ENCODE measurements at places on chromosomes 3 and 15.

GRCh38 chr3:138408751-138409570 lies 25.5 kb upstream of the ESYT3 start:
- DNase-seq = no peak

- DNase-seq = no peak
Observed at GRCh38 chr3:41997702-41998550, 36.0 kb upstream of the ULK4 start.

- DNase-seq = no peak
Observed at GRCh38 chr15:66170042-66170441, 83.5 kb downstream of the MEGF11 start.

GRCh38 chr3:87973906-87974305 lies 84.9 kb downstream of the CGGBP1 start:
- no peak for DNase-seq

GRCh38 chr3:108099244-108099643 lies 8.4 kb upstream of the CD47 start:
- no peak for DNase-seq

DNA sequence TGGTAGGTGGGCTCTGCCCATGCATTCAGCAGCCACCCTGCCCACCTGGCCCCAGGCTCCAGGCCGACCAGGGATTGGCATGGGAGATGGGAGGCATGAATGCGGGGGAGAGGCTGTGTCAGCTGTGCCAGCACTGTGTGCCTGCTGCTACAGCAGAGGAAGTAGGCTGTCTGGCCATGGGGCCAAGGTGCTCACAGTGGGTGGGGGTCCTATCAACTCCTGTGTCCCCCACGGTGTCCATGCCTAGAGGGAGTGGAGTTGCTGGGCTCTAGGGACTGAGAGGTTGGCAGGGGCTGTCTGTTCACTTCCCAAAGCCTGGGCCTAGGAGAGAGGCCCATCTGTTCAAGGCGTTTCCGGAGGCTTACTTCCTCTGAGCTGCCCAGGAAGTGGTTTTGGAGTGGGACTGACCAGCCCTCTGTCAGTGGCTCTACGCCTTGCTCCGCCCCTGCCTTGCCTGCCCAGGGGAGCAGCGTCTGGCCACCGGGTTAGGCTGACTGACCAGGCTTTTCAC lies 5.8 kb downstream of the PRKCD start:
- DNase-seq = peak; percentile 53

DNA sequence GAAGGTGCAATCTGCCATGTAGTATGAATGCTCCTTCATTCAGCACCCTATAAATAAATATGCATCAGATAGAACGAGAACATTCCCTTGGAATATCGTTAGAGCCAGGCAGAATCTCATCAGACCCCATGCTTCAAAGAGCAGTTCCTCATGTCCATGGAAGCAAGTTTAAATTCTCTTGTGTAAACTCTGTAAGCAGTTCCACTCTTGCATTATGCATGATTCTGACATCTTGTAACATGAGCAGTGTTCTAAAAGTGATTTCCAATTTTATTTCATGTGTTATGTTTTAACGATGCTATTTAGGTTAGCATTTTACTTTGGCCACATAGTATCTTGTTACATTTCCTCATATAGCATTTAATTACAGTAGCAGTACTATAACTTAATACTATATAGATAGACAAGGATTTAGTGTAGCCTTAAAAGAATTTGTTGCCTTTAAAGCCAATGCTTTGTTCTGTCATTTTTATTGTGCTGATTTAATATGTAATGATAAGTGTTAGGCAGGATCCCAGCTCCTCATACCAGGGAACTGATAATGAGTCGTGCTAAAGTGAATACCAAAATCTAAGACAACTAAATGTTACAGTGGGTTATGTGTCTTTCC lies 161.2 kb upstream of the NECTIN3 start:
- DNase-seq = no peak

GRCh38 chr3:154780263-154780662 lies 299.9 kb upstream of the MME start:
- no peak for DNase-seq

DNA sequence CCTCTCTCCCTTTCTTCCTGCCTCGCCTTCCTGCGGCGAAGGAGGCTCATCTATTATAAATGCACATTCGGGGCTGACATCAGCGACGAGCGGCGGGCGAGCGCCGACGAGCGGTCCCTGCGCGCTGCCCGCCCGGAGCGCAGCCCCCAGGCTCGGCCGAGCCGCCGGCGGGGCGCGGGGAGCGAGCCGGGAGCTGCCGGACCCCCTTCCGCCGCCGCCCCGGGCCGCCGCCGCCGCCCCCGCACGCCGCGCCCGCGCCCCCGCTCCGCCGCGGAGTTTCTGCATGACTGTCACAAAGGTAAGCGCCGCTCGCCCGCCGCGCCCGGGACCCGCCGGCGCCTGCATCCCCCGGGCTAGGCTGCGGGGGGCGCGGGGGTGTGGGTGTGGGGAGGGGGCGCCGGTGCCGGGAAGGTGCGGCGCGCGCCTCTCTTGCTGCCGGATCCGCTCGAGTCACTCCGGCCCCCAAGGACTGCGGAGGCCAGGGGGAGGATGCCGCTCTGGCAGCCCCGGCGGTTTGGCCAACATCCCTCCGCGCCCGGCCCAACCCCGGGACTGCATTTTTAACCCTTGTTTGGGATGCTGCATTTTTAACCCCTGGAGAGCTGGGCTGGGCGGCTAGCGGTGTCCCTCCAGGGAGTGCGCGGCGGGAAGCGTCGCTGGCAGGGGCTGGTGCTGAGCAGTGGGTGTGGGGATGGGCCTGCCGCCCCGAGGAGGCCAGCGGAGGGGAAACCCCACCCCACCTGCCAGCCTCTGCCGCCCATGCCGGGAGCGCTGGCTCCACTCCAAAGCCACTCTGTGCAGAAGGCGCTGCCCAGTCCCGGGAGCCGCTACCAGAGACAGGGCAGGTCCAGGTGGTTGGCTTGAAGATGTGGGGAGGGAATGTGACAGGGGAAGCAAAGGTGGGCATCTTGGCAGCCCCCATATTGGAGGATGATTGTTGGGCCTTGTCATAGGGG lies at the start of gene CORO2B:
Gene CORO2B, plus strand, starts transcription at position 14 of the 956 bp plus-strand sequence. Its CDS starts 270 bp downstream, at position 284.
- no peak for DNase-seq

- no peak for DNase-seq
Observed at GRCh38 chr3:24533561-24534193, 39.0 kb upstream of the THRB start.

GRCh38 chr3:169311381-169311780 lies 352.1 kb downstream of the MECOM start:
- no peak for DNase-seq

DNA sequence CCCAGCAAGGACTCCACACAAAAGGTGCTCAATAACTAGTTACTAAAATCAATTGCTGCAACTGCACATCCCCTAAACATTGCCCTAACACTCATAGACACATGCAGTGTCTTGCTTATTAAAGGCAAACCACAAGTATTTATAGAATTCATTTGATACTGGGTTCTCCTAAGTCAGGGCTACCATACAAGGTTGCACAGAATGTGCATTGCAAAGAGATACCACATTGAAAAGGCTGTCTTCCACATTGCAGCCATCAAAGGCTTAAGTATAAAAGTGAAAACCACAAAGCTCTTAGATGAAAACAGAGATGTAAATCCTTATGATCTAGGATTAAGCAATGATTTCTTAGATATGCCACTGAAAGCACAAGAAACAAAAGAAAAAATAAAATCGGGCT lies 33.6 kb upstream of the TOPAZ1 start:
- no peak for DNase-seq

GRCh38 chr15:63679588-63679987 lies 82.4 kb downstream of the FBXL22 start:
- DNase-seq = no peak

GRCh38 chr15:25670025-25670554 lies 193.0 kb downstream of the ATP10A start:
- DNase-seq = no peak

DNA sequence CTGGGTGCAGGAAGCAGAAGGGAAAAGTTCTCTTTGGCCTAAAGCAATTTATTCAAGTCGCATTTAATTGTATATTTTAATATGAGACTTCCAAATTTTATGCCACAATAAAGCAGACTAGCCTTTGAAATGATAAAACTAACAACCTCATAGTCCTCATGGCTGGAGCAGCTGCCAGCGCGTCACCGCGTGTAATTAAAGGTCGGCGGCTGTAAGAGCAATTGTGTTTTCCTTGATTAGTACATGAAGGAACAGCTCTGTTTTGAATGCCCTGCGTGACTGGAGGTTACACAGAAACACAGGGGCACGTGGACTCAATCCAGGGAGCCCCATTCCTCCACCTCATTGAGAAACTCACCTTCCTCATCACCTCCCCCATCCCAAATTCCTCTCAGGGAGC lies 10.1 kb upstream of the LRRC15 start:
- DNase-seq = no peak

DNA sequence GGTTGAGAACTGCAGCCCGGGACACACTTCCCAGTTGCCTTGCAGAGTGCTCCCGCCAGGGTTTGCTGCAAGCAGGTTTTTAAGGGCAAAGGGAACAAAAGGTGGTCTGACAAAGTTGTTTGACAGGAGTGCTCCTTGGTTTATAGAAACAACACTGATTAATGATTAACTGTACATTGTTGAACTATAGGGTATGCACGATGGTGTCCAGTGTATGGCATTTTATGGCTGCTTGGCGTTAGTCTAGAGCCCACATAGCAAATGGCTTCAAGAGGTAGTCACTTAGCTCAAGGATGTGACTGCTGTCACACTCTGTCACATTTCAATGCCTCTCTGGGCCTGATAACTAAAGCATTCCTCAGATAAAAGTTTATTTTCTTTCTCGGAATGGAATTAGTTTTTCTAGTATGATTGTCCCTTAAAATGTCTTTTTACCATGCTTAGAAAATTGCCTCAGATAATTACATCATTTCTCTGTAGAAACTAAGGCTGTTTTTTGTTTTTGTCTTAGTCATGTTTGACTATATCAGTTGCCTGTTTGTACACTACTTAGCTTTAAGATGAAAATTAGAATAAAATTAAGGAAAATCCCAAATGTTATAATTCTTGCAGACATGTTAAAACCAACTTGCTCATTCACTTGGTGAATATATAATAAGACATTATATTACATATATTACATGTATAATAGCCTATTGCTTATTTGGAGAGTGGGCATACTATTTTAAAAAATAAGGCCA lies 61.3 kb upstream of the GATM start:
- DNase-seq = no peak

DNA sequence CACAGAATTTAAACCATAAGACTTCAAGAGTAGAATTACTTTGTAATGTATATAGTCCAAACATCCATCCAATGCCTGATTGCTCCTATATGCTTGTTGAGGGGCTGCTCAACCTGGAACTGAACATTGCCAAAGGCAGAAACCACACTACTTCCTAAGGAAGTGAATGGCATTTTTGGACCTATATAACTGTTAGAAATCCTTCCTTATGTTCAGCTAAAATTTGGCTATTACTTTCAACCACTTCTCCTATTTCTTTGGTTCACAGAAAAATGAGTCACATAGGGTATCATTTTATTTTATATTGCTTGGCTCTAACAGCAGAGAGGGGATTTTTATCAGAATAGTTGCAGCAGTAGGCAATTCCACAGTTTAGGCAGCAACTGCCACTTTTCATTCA lies 342.1 kb downstream of the SLC9A9 start:
- DNase-seq = no peak

DNA sequence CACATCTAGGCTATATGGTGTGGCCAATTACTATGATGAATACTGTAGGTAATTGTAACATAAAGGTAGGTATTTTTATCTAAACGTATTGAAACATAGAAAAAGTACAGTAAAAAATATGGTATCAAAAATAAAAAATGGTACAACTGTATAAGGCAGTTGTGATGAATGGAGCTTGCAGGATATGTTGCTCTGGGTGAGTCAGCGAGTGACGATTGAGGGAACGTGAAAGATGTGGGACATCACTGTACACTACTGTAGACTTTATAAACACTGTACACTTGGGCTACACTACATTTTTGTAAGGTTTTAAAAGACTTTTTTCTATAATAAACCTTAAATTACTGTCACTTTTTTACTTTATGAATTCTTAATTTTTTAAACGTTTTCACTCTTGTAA lies 10.3 kb downstream of the CTNNB1 start:
- DNase-seq = no peak

DNA sequence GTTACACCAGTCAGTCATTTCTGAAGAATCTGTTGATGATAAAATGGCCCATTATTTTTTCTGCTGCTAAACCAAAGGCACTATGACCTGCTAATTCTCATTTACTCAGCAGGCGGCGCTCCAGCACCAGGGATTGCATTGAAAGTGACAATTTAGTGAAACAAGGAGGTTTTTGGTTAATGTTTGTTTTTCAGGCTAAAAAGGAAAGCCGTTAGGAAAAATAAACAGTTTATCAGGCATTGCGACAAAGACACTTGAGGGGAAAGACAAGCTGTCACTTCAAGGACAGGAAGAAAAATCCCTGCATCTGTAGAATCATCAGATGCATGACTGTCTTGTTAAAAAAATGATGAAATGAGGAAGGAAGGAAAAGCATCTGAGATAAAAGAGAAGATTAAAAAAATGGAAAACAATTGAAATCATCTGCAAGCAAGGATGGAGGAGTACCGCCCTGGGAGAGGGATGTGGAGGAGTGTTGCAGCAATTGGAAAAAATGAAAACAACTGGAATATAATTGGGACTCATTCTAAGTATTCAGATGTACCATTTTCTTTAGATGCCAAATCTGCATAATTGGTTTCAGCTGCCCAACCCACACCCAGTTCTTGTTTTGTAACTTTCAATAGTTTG lies 54.0 kb downstream of the NR1D2 start:
- DNase-seq = peak; percentile 53

- DNase-seq = no peak
Observed at GRCh38 chr3:87025661-87026645, 35.0 kb upstream of the VGLL3 start.

DNA sequence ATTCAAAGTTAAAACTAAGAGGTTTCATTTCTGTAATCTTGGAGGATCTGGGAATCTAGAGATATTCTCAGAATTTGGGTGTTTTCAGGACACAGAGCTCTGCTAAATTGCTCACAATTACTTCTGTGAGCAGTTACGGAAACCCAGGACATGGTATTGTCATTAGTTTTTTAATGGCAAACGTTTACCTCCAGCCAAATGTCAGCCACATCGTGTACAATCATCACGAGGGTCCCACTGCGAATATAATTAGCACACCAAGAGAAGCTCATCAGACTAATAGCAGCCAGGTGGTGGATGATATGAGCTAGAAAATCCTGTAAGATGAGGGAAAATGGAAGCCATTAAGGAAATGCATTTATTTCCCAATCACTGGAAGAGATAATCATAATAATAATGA lies 56.0 kb downstream of the CERS3 start:
- no peak for DNase-seq

GRCh38 chr15:38174691-38175090 lies 77.9 kb upstream of the SPRED1 start:
- no peak for DNase-seq

GRCh38 chr15:67794832-67795574 lies 30.3 kb upstream of the SKOR1 start:
- no peak for DNase-seq

All from CD4-positive, alpha-beta T cell treated with Interleukin-4 for 1 hour (primary cell).